ENCODE measurements at places on chromosomes 1 and 21.

- DNase-seq, result no peak
Measured at GRCh38 chr21:35933466-35933865, 126.9 kb downstream of the SETD4 start.

GRCh38 chr1:916173-917075 is 7.3 kb upstream of the SAMD11 start:
- no peak for DNase-seq

DNA sequence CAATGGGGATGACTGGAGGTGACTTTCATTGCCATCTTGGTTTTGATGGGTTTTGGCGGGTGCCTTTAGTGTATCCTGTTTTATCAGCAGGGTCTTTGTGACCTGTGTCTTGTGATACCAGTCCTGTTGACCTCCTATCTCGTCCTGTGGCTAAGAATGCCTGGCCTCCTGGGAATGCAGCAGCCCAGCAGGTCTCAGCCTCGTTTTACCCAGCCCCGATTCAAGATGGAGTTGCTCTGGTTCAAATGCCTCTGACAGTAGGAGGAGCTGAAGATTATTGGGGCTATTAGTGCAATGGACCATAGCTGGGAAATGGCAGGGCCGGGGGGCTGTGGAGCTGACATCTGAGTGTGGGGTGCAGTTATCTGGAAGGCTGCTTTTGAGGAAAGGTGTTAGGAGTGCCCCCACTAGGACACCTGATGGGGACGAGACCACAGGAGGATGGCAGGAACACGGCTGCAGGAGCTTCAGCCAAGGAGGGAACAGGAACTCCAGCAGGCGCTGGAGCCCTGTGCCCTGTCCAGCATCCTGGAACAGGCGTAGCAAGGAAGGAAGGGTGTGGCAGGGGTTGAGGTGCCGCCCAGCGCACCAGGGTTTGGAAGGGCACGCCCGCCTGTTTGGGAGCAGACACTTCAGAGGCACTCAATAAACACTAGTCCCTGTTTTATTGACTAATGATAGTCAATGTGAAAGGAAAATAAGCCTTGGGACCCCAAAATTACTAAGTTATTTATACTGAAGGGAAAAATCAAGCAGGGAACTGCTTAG is 15.3 kb upstream of the AGPAT3 start:
- no peak for DNase-seq

GRCh38 chr1:168845140-168845539 is 116.1 kb upstream of the DPT start:
- no peak for DNase-seq

DNA sequence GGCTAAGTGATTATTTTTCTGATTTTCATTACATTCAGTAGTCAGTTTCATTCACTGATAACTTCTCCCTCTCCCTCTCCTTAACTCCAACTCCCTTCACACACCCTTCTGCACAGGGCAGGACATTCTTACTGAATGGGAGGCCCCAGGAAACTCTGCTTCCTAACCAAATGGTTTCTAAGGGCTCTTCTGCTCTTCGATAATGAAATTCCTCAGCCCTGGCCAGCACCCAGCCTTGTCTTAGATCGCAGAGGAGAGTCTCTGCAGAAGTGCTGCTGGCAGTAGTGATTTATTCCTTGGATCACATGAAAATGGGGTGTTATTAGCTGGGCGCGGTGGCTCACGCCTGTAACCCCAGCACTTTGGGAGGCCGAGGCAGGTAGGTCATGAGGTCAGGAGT is 16.4 kb downstream of the PLEKHM2 start:
- DNase-seq, result no peak

GRCh38 chr1:23132033-23132432 is 36.6 kb downstream of the LUZP1 start:
- DNase-seq, result no peak

- no peak for DNase-seq
Measured at GRCh38 chr1:235006132-235006721, 122.4 kb downstream of the TOMM20 start.

Data from naive B cell (primary cell).